ENCODE measurements at places on chromosomes 1 and 21.

- no peak for DNase-seq
Measured at GRCh38 chr1:95716097-95716496, 482.1 kb downstream of the RWDD3 start.

DNA sequence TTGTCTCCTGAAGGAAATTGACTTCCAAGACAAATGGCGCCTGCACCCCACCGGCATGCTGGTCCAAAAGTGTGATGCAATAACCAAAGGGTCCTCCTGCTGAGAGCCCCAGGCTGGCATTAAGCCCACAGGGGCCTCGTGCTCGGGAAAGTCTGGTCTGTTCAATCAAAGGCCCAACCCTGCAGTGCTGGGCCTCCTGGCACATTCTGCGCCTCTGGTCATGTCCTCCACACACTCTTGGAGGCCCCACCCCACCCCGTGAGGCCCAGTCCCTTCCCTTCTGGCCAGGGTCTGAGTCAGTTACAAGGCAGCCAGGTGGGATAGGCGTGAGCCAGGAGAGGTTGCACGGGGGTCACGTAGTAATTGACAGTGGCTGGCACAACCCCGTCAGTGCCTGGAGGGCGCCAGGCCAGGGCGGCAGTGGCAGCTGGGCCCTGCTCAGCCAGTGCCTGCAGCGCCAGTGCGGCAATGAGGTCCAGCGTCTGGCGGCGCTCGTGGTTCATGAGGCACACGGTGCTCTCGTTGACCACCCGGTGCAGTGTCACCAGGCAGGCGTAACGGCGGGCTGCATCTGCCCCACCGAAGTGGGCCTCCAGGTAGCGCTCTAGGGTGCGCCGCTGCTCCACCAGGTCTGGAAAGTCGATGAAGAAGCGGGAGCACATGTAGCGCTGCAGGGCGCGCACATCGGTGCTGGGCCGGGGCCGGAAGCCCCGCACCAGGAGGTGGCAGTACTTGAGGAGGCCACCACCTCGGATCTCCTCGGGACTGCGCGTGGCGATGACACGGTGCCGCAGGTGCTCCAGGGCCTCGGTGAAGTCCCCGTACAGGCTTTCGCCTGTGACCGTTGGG, 6.8 kb downstream of the TENT5B start:
- no peak for DNase-seq

GRCh38 chr1:5664081-5664768, 328.0 kb downstream of the NPHP4 start:
- DNase-seq: no peak

DNA sequence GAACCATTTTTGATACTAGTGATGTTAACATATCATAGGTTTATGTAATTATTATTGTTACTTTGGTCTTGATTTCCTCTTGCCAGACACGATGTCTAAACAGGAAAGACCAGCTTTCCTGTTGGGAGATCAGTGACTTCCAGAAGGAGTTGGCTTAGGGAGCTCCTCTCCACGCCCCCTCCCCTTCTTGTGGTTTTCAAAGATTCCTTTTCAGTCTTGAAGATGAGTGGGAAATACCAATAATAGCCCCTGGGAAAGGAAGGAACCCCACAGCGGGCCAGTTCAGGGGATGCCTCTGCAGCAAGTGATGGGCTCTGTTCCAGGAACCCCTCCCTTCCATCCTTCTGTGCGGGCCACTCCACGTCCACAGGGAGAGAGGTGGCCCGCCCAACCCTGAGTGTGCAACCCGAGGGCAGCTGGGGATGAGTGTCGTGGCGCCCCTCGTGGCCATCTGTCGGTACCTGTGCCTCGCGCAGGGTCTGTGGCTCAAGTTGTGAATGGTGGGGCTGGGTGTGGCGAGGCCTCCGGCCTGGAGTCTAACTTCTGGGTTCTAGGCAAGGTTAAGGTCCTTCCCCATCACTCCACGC, 65.7 kb downstream of the TLR5 start:
- no peak for DNase-seq

DNA sequence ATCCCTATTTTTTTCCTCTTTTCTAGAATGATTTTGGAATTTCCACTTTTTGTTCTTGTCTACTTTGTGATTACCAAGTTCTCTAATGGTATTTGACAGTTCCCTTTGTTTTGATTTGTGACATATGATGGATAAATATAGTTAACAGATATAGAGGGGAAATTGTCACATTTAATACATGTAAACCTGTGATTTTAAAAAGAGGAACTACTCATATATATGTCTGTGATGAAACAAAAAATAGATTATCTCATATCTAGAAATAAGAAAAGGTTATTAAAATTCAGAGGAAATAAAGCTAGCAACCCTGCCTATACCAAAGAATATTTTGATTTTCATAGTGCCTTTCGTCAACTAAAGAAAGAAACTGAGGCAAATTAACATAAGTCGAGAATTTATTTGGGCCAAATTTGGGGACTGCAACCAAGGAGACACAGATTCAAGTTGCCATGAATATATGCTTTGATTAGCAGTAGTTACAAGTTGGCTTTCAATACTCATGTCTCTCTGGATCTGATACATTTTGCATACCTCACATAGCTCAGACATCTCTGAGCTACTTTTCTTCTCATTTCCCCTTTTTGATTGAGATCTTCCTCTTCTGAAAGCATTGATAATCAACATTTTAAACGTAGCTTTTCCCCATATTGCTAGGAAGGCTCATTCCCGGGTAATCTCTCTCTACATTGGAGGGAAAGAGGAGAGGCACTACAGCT, 15.6 kb upstream of the C21orf91 start:
- DNase-seq: no peak

GRCh38 chr21:42565206-42565810, 51.7 kb downstream of the SLC37A1 start:
- no peak for DNase-seq

- no peak for DNase-seq
Measured at GRCh38 chr1:197954718-197955418, 37.7 kb downstream of the LHX9 start.
